NCI-H510A treated with DMSO at 0.1 percent for 48 hours (cell line): ENCODE measurements at places on chromosomes 3 and 15.

- peak; percentile 25 for DNase-seq
These were observed 67.2 kb downstream of the PEX5L start for GRCh38 chr3:179969525-179969924.

- DNase-seq = no peak
These were observed 30.5 kb downstream of the CD47 start for GRCh38 chr3:108060331-108060730.

DNA sequence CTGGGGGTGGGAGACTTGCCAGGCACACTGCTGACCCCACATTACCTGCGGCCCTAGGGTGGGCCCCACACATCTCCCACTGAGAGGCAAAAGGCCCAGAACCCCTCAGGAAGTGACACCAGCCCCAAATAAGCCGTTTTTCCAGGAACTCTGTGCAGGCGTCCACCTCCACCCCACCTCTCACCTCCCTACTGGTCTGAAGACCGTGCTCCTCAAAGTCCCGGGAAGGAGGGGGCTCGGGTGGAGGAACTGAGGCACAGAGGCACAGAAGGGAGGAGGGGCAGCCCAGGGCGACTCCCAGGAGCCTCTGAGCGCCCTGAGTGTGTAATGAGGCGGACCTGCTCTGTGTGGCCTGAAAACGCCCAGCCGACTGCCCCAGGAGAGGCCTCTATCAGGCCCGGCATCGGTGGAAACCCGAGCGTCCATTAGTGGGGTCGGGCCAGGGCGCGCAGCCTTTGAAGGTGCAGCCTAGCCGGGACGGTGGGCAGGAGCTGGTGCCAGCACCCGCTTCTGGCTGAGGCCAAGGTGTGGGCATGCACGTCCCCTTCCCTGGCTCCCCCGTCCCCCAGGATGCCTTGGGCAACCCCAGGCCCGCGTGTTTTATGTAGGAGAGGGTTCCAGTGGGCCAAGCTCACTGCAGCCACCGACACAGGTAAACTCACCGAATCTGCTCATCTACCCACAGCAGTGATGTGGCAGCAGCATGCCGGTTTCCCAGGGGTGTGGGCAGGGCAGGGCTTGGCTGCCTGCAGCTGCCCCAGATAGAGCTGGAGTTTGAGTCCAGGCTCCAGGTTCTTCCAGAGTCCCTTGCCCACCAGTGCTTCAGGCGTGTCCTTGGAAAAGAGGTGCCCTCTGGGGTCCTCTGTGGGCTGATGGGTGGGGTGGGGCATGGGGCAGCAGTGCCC is 55.8 kb downstream of the DNAJB8 start:
- no peak for DNase-seq

DNA sequence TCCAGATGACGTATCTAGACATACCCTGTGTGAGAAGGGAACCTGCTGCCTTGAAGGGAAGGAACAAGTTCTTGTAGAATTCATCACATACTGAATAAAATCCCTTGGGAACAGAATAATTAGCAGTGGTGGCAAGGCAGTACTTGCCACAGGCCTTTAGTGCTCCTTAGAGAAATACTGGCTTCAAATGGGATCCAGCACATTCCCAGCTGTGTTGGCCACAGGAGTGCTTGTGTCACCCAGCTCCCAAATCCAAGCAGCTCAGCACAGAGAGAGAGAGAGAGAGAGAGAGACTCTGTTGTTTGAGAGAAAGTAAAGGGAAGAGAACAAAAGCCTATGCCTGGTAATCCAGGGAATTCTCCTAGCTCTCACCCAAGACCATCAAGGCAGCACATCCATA is 969.0 kb upstream of the ALCAM start:
- DNase-seq = no peak

GRCh38 chr3:15682561-15683185 is 81.1 kb downstream of the BTD start:
- DNase-seq = no peak

DNA sequence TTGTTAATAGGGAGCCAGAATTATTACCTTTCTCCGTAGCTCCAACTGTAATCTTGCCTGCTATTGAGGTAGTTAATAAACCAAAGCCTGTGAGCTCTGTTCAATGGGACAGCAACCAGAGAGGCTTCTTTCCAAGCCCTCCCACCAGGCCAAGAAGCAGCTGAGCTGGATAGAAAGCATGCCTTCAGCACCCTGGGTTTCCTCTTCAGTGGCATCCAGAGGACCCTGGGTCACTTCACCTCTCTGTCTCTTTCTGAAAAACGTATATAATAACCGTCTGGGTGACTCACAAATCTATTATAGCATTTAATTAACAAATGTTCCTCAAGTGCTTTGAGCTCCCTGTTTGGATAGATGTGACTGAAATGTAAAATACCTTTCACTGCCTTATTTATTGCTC is 420.0 kb downstream of the LPP start:
- no peak for DNase-seq

GRCh38 chr3:57009367-57009766 is 51.1 kb upstream of the SPATA12 start:
- no peak for DNase-seq

DNA sequence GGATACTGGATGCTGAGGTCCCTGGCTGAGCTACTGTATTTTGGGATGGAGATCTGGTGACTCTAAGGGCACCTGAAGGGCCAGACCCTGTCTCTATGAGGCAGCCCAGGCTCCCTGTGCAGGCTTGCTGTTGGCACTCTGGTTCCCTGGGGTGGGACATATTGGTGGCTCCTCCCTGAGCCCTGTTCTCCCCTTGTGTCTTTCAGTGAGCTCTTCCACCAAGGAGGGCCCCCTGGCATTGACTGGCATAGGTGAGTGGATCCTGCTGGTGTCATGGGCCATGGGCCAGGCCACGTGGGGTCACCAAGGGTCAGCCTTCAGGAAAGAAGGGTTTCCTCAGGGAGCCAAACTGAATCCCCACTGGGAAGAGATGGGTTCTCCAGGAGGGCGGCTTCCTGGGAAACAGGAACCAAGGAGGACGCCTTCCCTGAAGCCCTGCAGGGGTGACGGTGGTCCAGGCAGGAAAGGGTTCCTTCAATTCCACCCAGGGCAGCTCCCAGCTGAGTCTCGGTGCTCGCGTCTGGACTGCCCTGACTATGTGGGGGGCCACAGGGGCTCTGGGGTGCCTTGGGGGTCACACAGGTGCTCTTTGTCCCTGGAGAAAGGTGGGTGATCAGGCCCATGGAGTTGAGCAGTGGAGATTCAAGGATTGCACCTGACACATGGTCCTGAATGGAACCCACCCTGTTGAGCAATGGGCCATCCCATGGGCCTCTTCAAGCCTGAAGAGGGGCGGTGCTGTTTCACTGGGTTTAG is 220.4 kb downstream of the SNRPN start:
- DNase-seq = no peak
